Activated CD4-positive, CD25-positive, alpha-beta regulatory T cell (primary cell): ENCODE measurements at places on chromosomes 1 and 21.

- DNase-seq: no peak
These were observed 1.6 kb downstream of the CLIC6 start for GRCh38 chr21:34670220-34670961.

DNA sequence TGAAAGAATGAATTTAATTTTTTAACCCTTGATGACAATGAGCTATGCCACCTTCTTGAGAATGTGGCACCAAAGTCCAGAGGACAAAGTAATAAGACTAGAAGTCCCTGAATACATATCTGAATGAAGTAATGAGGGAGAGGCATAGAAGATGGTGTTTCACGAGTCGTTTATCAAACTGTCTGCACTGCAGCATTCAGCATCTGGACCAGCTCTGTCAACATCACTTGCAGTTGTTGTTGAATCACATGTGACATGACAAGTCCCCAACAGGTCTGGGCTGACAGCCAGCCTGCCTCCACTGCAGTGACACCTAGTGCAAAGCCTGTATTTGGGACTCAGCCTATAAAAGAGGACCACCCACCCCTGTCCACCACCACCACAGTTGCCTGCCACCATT, 17.3 kb upstream of the GALNT2 start:
- DNase-seq: no peak

DNA sequence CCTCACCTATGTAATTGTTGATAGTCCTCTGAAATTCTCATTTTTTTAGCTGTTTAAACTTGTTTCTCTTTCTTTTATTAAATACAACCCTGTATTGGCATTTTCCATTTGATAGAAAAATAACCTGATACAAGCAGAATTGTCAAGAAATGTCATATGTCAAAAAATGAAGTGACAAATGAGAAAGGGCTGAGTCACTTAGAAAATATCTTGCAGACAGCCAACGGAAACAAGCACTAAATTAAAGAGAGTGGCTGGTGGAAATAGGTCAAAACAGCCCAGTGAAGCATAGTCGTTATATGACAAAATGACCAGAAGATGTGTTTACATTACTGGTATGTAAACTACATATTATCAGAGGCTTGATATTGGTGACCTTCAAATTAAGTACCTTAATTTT, 484.4 kb downstream of the PLA2G4A start:
- no peak for DNase-seq

DNA sequence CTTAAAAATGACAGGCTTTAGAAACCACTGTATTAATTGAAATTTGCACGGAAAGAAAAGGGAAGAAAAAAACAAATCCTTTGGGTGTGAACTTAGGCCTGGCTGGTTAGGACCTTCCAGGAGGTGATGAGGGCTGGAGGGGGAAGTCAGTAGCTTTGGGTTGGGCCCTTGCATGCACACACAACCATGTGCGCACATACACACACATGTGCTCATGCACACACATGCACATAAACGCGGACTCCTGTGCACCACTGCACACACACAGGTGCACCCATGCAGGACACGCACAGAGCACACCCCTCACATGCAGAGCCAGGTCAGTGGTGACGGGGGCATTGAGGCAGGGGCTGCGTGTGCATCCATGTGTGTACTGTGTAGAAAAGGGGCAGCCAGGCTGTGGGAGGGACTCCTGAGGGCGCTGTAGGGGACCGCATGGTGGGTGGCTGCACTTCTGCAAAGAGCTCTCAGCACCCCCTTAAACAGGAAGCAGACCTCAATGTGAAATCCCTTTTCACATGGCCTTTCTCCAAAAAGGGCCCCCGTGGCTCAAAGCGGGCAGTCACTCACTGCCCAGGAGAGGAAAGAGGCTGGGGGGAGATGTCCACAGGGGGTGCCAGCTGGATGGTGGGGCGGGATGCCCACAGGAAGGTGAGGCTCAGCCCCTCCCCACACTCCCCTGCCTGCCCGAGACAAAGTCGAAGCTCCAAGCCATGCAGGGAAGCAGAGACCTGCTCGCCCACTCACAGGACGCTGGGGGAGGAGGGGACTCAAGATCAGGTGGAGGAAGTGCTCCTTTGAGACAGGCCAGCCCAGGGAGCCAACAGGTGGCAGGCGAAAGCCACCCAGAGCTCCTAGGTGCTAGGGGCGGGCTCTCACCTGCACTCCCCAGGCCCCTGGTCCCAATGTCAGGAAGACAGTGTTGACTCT, 95.2 kb downstream of the ITPKB start:
- DNase-seq: no peak

GRCh38 chr1:206435445-206435844, 34.8 kb upstream of the IKBKE start:
- no peak for DNase-seq
